ENCODE measurements at places on chromosomes 4 and X. TPM values are rescaled to one million over a fixed set of nuclear protein-coding genes. Genes with fewer than 3 reads are reported as not detected.

DNA sequence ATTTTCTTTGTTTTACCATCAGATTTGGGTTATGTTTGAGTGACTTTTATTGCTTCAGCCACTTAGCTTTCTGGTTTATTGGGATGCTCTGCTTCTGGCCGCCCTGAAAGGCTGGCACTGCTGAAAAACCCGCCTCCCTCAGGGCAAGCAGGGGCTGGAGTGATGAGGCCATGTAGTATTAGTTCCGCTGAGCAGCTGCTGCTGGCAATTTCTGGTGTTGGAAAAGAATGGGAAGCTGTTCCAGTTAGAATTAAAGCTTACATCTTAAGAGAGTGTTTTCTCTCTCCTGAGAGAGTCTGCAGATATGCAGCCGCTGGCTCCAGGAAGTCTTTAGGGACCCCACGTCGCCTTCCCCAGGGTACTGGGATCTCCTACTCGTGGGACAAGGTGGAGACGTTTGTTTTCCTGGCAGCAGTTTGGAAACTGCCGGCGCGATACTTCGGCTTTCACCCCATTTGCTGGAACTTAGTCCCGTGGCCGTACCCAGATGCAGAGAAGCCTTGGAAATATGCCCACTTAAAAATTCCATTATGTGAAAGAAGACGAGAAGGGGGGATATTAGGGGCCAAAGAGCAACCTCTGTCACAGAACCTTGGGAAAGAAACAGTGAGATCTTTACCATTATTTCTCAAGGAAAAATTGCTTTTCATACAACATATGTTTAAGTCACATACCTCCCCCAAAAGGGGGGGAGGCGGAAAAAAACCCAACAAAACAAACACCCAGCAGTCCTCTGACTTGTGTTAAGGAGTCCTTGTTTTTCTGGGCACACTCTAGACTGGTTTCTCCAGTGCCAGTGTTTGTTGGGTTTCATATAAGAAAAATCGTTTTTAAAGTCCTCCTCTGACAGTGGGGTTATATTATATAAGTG, 72.6 kb downstream of the TMEM131L start:
- DNase-seq: no peak

Gene CWH43
- polyA plus RNA-seq: 5.7 TPM

DNA sequence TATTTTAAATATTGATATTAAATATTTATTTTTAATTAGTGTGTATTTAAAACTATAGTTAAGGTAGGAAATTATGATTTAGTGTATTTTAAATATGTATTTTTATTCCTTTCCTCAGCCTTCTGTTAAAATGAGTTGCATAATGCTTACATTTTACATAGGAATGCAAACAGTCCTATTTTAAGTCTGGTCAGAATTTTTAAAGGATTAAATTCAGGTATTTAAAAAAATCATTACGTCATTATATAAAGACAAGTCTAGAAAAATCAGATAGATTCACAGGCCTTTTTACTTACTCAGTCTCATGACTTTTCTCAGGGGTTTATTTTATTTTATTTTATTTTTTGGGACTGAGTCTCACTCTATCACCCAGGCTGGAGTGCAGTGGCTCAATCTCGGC, 50.4 kb upstream of the RPA4 start:
- DNase-seq: no peak

DNA sequence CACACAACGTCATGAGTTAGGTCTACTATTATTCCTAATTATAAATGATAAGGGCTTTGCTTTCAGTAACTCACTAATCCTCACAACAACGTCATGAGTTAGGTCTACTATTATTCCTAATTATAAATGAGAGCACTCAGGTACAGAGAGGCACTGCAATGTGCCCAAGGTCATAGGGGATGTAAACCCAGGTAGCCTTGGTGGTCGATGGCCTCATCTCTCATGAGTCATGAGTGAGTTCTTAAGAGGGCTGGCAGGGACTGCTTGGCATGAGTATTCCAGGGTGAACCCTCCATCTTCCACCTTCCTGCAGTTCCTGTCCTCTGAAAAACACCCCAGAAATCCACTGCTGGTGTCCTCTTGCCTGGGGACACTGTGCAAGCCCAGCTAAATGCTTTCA, 317.1 kb downstream of the STK32B start:
- no peak for DNase-seq

Gene FAM114A1
- 35.0 TPM for polyA plus RNA-seq

All from right renal pelvis (tissue), 4 donors.